Activated CD8-positive, alpha-beta memory T cell treated with anti-CD3 and anti-CD28 coated beads for 24 hours (primary cell): ENCODE measurements at places on chromosomes 3 and 15.

- DNase-seq = no peak
Observed at GRCh38 chr3:12462159-12462947, 21.9 kb upstream of the TSEN2 start.

DNA sequence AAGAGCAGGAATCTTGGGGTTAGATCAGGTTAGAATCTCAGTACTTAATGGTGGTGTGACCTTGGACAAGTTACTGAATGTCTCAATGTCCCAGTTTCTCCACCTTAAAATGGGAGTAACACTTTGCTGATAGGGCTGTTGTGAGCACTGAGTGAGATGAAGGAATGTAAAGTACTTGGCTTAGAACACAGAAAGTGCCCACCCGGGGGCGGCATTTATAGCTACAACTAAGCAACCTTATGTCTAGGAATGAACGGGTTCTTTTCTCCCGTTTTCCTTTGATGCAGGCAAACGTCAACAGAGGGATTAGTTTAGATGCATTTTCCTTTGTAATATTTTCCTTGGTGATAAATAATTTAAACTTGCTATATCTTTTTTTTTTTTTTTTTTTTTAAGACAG, 176.6 kb downstream of the USP13 start:
- no peak for DNase-seq

GRCh38 chr15:25946241-25946805, 83.2 kb upstream of the ATP10A start:
- no peak for DNase-seq

- no peak for DNase-seq
Observed at GRCh38 chr3:50562861-50563260, 4.7 kb downstream of the C3orf18 start.

- no peak for DNase-seq
Observed at GRCh38 chr3:58355179-58355578, 22.5 kb downstream of the PXK start.

DNA sequence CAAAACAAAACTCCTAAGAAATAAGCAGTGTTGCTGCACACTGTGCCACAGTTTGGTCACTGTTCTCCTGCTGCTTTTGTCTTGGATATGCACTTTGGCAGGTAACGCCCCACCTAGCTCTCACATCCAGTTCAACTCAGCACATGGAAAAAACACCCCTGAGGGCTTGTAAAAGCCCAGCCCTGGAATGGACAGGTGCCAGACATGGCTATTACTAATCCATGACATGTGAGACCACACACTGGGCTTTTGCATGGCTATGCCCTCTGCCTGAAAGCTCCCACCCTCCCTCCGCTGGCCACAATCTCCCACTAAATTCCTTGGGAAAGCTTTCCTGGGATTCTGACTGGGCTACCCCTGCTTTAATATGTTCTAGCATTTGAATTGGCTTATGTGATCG, 24.7 kb upstream of the ZBED2 start:
- no peak for DNase-seq

DNA sequence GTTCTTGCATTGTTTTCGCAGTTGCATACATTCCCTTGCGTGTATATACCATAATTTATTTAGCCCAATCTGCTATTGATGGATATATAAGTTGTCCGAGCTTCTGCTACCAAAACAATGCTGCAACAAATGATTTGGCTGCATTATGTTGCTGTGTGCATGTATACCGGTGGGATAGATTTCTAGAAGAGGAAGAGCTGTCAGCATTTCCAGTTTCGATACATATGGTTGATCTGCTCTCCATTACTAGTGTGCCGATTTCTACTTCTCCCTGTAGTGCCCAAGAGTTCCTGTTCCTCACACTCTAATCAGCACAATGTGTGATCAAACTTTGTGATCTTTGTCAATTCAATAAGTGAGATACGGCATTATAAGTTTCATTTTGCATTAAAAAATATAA, 92.8 kb upstream of the NMNAT3 start:
- no peak for DNase-seq

- DNase-seq = no peak
Observed at GRCh38 chr3:125589547-125590122, 5.7 kb downstream of the OSBPL11 start.

- DNase-seq = no peak
Observed at GRCh38 chr15:77629070-77630030, 3.4 kb downstream of the LINGO1 start.

- no peak for DNase-seq
Observed at GRCh38 chr15:82621970-82622369, 25.2 kb downstream of the CPEB1 start.

DNA sequence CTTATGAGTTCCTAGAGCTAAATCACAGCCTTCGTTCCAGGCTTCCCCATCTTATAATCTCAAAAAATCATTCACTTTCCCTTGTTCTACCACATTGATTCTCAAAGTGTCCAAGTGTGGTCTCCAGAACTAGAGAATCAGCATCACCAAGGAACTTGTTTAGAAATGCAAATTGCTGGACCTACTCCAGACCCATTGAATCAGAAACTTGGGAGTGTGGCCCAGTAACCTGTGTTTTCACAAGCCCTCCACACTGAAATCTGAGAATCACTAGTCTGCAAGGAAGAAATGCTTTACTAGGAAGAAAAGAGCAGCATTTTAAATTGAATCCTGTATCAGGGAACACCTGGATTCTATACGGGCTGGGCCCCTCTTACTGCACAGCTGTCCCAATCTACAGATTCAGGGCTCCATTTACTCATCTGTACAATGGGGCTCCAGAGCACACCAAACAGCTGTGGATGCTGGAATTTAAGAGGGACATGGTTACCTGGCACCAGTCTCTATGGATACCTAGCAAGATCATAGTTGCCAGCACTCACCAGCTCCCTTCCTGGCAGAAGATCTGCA, 3.9 kb downstream of the MEGF11 start:
- no peak for DNase-seq

GRCh38 chr3:24507776-24508422, 13.2 kb upstream of the THRB start:
- DNase-seq = no peak

- no peak for DNase-seq
Observed at GRCh38 chr3:178699810-178700209, 163.6 kb downstream of the KCNMB2 start.

DNA sequence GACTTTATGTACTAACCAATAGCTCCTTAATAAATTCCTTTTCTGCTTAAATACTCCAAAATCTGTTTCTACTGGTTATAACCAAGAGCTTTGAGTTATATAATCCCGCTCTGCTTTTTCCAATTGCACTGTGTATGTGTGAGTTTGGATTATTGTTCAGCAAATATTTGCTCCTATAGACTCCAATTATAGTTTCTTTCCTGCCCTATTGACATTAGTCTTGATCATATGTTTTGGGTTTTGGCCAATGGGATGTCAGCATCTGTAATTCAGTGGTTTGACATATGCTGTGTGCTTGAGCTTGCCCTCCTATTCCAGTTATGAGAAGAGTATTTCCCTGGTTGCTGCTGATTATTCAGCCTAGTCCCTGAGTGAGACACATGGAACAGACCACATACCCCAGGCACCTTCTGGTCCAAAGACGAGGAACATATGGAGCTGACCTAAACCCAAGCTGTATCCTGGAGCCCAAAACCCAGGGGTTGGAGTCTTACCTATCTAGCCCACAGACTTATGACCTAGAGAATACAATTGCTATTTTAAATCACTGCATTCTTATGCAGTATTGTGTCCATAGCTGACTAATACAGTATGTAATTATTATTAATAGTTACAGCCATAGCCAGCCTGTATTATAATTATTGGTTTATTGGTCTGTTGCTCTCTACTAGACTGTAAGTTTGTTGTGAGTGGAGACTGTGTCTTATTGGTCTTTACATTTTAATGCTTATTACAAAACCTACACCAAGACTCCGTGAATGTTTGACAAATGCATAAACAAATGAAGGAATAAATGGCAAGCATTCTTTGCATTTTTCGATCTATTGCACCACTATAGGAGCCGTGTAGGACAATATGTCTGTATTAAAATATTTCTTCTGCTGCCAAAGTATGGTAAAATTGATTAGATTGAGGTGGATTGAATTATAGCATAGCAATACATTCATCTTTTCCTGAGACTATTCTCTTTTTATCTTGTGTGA, 11.7 kb upstream of the ZNF280D start:
- DNase-seq = no peak

- DNase-seq = no peak
Observed at GRCh38 chr15:23860290-23861245, 173.5 kb upstream of the NDN start.

GRCh38 chr3:107416886-107417285, 39.6 kb downstream of the CCDC54 start:
- DNase-seq = no peak

DNA sequence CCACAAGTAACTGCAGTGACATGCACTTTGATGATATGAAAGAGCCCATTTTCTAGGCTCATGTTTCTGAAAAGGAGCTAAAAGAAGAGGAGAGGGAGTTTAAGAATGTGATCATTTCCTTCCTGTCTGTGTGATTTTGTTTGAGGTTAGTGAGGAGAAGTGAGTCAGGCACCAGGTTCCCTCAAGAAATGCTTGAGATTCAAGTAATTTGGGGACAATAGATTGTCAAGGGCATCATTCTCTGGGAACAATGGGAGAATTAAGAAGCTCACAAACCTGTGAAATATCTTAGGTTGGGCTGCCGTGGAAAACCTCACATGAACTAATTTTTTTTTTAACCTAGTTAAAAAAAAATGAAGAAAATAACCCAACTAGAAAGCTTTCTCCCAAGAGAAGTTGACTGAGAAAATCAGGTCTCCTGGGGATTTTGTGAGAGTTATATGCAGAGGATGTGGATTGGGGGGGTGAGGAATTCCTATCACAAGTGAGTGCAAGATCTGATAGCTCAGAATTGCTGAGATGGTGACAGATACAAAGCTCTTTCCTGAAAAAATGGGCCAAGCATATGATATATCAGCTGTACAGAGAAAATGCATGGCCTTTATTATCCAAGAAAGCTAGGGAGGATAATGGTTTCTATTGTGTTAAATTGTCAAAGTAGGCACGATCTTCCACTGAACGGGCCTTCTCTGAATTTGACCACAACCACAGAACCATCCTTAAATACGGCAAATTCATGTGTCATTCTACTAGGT, 203.3 kb downstream of the FEZF2 start:
- no peak for DNase-seq

DNA sequence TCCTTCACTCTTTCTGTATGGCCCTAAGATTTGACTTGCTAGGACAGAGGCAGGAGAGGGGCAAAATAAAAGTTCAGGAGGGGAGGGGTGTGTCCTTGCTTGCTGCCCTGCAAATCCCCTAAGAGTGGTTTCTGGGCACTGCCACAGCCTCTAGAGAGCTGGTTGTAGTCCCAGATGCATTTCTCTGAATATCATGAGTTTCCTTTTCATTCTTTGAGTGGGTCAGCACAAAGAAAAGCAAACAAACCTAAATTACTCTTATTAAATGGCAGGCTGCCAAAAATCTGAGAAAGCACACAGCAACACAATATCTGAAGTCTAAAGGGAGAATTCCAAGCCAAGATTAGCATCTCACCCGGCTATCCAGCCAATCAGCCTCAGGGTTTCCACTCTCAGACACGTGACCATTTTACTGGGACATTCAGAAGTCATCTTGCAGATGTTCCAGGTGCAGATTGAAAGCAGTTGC, 919.3 kb downstream of the TUSC7 start:
- no peak for DNase-seq

DNA sequence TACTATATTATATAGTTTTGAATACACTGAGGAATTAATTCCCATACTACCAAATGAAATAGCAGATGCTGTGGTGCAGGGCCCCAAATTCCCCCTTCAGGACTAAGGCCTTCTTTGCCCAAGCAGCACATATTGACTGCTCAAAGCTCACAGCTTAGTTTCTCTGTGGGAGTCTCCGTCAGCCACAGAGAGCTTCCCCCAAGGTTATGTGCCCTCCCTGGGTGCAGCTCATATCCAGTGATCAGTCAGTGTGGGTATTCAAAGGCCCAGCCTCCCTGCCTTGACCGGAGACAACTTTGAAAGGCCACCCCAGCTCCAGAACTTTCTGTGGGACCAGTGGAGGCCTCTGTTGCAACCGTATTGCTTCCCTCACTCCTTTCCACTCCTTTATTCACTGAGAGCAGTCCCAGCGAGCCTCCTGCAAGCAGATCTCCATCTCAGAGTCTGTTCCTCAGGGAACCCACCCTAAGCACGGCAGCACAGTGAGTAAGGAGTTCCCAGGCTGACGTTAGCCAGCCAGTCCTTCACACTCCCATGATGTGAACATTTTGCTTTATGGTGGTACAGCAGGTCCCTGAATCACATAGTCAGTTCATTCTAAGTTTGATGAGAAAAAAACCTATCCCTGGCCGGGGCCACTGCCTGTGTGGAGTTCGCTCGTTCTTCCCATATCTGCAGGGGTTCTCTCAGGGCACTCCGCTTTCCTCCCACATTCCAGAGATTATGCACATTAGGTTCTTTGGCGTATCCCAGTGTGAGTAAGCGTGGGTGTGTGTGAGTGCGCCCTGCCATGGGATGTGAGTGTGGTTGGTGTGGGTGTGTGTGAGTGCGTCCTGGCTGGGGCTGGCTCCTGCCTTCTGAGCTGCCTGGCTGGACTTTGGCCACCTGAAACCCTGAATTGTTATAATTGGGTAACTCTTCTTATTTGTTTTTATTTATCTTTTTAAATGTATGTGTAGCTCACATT, 64.4 kb upstream of the PPARG start:
- no peak for DNase-seq

DNA sequence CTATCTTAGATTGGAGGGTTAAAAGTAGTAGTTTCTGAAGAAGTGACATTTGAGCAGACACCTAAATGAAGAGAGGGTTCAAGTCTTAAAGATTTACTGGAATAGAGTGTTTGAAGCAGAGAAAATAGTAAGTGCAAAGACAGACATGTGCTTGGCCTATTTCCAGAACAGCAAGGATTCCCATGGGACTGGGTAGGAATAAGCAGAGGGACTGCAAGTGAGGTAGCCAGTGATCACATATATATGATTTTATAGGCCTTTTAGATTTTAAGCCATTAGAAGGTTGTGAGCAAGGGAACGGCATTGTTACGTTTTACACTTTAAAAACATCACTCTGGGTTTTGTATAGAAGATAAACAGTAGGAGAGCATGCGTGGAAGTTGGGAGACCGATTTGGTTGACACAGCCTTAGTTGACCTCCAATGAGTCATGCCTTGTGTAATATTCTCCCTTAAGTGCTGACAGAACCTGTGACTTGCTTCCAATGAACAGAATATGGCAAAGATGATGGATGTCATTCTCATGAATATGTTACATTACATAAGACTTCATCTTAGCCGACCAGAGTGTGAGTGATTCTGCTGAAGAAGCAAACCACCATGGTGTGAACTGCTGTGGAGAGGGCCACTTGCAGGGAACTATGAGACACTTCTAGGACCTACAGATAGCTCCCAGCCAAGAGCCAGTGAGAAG, 37.1 kb upstream of the SLC4A7 start:
- no peak for DNase-seq

DNA sequence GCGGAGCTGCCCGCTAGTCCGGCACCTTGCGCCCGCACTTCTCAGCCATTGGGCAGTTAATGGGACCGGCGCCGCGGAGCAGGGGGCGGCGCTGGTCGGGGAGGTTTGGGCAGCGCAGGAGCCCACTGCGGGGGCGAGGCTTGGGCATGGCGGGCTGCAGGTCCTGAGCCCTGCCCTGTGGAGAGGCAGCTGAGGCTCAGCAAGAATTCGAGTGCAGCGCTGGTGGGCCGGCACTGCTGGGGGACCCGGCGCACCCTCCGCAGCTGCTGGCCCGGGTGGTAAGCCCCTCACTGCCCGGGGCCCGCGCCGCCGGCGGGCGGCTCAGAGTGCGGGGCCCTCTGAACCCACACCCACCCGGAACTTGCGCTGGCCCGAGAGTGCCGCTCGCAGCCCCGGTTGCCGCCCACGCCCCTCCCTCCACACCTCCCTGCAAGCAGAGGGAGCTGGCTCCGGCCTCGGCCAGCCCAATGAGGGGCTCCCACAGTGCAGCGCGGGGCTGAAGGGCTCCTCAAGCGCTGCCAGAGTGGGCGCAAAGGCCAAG, 835.0 kb downstream of the TBL1XR1 start:
- no peak for DNase-seq
